GM19239 (cell line): ENCODE measurements at places on chromosomes 2 and 18.
A peak's percentile ranks its signal among the peaks of the same experiment; 100 is the strongest.

DNA sequence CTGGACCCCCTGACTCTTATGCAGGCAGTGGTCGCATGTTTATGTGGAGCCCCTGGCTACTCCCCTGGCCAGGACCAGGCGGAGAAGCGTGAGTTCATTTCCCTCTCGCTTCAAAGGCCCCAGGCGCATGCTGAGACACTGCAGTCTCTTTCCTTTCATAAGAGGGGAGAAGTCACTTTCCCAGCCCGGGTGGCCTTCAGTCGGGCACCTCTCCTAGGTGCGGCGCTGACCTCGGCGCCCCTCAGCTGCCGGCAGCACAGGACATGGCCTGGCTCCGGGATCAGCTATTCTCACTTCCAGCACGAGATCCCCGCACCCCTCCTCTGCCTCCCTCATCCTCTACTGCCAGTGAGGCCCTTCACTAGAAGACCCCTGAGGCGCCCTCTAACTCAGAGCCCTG, 184.7 kb upstream of the PXDN start:
- no peak for DNase-seq

DNA sequence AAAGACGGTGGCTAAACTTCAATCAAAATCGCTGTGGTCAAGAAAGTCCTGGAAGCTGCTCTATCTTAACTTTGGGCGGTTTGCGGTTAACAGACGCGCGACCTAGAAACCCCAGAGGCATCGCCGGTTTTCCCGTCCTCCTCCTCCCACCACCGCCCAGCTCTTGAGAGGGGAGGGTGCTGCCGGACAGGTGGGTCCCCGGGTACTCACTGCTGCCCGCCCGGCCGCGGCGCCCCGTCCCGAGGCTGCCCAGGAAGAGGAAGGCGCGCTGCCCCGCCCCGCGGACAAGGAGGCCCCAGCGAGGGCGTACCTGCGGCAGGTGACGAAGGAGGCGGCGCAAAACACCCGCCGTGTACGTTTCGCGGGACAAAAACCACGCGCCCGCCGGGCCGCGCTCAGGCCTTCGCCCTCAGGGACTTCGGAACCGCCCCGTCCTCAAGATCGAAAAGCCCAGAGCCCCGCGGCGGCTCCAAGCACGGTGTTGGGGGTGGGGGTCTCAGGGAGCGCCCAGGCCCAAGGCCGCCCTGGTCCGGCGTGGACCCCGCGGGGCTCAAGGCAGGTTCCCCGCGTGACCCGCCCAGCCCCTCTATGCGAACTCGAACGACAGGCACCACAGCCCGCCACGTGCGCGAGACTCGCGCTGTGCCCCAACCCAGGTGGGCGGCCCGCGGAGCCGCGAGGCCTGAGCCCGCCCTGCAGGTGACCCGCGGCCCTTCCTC, at the start of gene SH3YL1:
TSS of gene SH3YL1 (minus strand) at position 259 of the 719 bp plus-strand sequence. CDS start at position 211, 48 bp downstream.
- peak; percentile 35 for DNase-seq

GRCh38 chr2:101188683-101189405, 37.7 kb upstream of the TBC1D8 start:
- no peak for DNase-seq

DNA sequence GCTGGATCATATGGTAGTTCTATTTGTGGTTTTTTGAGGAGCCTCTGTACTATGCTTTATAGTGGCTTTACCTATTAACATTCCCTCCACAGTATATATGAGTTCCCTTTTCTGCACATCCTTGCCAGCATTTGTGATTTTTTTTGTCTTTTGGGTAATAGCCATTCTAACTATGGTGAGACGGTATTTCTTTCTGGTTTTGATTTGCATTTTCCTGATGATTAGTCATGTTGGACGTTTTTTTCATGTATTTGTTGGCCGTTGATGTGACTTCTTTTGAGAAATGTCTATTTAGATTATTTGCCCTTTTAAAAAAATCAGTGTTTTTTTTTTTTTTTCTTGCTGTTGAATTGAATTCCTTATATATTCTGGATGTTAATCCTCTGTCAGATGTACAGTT, 31.1 kb downstream of the ACTR3 start:
- DNase-seq, result no peak

GRCh38 chr2:50957896-50958295, 74.0 kb downstream of the NRXN1 start:
- no peak for DNase-seq
